ENCODE measurements at places on chromosomes 5 and 9. TPM values are rescaled to one million over a fixed set of nuclear protein-coding genes. Genes with fewer than 3 reads are reported as not detected.
A peak's percentile ranks its signal among the peaks of the same experiment; 100 is the strongest.

DNA sequence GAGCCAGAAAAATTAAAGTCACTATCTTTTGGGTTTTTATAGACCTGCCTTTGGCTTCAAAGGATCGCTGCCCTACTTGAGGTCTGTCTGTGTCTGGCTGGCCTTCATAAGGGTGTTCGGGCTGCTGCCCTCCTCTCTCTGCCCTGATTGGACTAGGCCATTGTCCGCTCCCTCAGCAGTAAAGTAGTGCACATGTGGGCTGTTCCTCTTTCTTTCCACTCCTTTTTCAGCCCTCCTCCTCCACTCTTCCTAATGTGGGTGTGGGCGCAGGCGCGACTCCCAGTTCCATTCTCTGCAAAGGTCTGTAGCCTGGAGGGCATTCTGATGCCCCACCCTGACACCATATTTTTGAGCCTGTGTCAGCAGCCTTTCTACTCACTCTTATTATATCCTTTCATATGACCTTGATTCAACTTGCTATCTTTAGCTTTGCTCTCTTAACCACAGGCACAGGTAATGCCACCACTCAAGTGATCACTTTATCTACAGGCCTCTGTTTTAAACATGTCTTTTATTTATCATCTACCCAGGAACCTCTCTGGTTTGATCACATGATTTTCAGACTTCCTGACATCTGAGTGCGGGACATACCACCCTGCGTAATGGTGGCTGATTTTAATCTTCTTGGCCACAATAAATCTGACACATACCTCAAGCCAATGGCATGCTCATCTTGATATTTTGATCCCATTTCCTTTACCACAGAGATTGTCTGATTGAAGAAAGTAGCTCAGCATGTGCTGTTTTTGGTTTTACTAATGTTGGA is 144.5 kb downstream of the AOPEP start:
- DNase-seq, result no peak

DNA sequence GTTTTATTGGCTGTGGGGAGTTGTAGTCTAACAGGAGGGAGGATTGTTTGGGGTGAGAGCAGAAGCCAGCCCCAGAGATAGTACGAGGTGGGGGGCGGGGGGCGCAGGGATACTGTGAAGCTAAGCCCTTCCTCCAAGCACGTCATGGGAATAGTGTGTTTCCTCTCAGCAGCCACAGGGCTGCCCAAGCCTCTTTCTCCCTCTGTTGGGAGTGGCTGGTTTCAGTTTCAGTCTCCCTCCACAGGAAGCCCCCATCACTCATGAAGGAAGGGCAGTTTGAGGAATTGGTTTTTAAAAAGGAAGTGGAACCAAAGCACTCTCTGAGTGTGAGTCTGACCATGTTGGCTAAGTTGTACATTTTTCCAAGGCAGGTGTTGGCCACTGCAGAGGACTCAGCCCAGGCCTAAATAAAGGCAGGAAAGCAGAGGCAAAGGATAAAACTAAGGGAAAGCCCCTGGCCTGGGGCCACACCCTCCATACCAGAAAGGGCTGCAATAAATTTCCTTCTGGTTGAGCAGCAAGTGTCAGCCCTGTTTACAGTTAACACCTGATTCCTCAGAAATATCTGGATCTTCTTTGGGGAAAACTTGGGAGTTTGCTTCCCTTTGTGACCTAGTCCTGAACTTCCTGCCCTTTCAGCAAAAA is 3.2 kb downstream of the RAB24 start:
- DNase-seq, result peak; percentile 77

Gene RNF180
- total RNA-seq, result 12.2 TPM

Gene PCDHB7
- total RNA-seq, result 1.9 TPM

GRCh38 chr5:113487781-113488644 is at the start of gene MCC:
Gene MCC, minus strand, starts transcription at chr5:113488453.
- peak; percentile 75 for DNase-seq

DNA sequence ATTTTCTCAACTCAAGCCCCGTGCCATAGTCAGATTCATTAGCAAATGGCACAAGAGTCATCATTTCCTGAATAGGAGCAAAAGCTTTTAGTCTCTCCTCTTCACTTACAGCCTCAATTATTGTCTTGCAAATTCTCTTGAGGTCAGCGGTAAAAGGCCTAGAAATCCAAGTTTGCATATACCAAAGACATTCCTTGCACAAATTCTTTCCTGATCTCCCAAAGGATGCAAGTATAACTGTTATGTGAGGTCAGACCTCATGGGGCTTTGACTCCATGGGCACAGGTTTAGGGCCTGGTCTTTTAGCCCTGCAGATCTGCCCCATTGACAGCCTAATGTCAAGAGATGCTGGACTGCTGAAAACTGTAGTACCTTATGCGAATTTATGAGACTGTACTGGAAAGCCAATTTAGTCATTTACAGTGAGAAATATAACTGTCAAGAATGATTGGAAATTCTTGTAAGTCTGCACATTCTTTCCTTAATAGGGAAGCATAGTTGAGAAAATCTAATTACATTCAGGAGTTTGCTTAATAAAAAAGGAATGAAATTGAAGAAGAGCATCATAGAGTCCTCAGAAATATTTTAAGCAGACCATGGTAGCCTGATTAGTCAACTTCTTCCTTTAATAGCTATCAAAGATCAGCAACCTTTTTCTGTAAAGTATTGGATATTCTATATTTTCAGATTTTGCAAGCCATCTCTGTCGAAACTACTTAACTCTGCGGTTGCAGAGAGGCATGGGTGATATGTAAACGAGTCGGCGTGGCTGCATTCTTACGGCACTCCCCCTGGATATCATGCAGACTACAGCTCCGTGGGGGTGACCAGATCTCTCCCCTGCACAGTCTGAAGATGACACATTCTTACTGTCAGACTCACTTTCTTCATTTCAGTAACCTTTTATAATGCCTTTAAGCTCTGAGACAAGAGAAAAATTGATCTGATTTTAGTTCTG is 45.2 kb downstream of the GCNT4 start:
- no peak for DNase-seq

All from lower lobe of right lung (tissue), 2 donors.